ENCODE measurements at places on chromosomes 6 and 20.

GRCh38 chr20:49478754-49479689 lies 3.4 kb downstream of the KCNB1 start:
- no peak for DNase-seq

DNA sequence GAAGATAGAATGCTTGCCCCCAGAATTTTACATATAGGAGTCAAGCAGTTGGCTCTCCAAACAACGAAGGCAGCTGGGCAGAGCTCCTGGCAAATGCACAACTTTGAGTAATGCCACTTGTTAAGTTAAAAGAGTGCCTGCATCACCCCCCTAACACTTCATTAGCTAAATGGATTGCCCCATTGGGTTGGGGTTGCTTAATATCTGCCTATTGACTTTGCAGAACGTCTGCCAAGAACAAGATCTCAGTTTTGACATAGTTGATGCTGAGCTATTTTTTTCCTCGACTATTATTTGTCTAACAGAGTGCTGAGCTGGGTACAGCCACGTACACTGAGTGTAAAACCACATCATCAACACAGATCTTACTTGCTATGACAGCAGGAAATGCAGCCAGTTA lies 12.1 kb downstream of the ANKRD60 start:
- DNase-seq, result no peak

GRCh38 chr6:10576226-10576625 lies 55.1 kb downstream of the GCNT2 start:
- DNase-seq, result no peak

GRCh38 chr6:145483191-145483996 lies 251.9 kb downstream of the EPM2A start:
- no peak for DNase-seq

DNA sequence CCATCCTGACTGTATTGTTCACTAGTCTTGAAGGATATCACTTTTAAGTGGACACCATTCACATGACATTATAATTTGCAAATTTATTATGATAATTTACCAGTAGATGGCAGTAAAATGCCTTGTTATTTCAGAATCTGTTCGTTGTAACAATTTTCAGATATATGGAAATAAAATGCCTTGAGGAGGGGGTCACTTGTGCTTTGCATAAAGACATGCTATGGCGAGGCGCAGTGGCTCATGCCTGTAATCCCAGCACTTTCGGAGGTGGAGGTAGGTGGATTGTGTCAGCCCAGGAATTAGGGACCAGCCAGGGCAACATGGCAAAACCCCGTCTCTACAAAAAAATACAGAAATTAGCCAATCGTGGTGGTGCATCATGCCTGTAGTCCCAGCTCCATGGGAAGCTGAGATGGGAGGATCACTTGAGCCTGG lies 9.0 kb upstream of the NCOA6 start:
- DNase-seq, result no peak

DNA sequence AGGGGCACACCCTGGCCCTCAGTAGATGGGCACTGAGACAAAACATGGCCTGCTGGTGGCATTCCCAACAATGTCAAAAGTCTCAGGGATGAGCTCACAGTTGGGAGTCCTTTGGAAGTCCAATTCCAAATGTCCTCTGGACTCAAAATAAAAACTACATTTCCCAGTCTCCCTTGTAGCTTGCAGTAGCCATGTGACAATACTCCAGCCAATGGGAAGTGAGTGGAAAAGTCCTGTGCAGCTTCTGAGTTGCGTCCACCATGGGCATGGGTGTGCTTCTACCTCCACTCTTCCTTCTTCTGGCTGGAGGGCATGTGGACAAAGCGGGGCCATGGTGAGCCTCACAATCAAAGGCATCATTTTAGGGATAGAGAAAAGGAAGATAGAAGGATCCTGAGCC lies 5.8 kb upstream of the ADAM33 start:
- no peak for DNase-seq

GRCh38 chr6:76992553-76992952 lies 470.7 kb downstream of the HTR1B start:
- DNase-seq, result no peak

DNA sequence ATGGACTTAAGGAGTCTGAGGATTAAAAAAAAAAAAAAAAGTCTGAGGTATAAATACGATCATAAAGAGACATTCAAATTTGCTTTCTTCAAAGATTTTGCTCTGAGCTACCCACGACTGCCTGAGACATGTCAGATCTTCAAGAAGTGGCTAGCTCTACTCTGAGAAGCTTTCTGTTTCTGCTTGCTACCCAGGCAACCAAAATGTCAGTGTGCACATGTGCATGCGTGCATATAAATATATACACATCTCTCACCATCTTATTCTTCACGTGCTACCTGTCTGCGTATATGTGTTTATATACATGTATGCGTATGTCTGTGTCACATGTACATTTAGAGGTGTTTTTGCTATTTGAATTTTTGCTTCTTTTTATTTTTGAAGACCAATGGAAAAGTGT lies 299.6 kb upstream of the STXBP5 start:
- no peak for DNase-seq

- DNase-seq, result no peak
These were observed 143.3 kb upstream of the MAP3K7 start for GRCh38 chr6:90730151-90730673.

GRCh38 chr20:18005170-18005989 lies 36.6 kb downstream of the MGME1 start:
- no peak for DNase-seq

DNA sequence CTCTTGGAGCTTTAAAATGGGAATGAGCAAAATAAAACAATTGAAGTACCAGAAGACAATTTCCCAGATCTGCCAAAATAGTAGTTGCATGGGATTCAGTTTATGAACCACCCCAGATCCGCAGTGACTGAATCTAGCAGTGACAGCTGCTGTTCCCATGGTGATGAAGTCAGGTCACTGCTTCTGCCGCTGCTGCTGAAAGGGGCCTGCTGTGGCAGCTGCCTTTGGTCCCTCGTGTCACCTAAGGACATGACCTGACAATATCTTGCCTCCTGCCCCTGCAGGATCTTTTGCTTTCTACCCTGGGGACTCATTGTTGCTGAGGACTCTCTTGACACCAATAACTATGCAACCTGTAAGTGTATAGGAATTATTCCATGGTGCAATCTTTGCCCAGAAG lies 34.3 kb upstream of the OGFRL1 start:
- no peak for DNase-seq

All from nucleus accumbens (tissue), 56 donors.